ENCODE measurements at places on chromosomes 4 and X.

- no peak for DNase-seq
Measured at GRCh38 chrX:9442056-9442455, 22.8 kb upstream of the TBL1X start.

DNA sequence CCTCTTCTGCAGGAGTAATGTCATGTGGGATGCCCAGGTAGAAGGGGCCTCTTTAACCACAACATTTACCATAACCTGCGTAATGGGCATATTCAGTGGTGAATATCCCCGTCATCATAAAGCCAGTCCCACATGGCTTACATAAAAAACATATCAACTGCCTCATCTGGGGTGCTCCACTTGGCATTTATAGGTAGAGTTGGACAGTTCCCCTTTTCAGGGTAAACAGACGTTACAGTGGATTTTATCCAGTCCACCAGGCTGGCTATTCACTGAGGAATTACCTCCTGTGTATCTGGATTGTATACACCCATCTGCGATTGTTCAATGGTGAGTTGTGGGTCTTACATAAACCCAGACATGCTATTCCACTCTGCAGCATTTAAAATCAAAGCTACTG is 70.7 kb upstream of the ANKRD17 start:
- DNase-seq = no peak

GRCh38 chr4:183966371-183966770 is 61.3 kb downstream of the STOX2 start:
- DNase-seq = no peak

DNA sequence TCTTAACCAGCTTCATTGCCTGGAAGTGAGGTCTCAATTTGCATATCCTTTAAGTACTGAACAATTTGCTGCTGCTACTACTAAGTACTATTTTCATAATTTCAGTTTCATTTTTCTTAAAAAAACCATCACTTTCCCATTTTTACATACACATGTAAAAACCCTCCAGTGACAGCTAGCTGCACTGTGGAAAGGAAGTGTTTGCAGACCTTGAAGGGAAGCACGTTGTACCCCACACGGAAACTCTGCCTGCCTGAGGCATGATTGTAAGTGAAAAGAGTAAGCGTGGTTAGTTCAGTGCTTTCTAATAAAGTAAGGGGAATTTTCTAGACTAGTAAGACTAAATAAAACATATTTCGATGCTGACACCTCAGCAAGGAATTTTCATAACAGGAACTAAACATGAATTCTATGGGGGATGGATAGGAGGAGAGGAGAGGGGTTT is 103.6 kb downstream of the RAPGEF2 start:
- peak; percentile 35 for DNase-seq

- no peak for DNase-seq
Measured at GRCh38 chr4:75752637-75753036, 28.3 kb downstream of the USO1 start.
